EL (cell line): ENCODE measurements at places on chromosomes 5 and 9.

DNA sequence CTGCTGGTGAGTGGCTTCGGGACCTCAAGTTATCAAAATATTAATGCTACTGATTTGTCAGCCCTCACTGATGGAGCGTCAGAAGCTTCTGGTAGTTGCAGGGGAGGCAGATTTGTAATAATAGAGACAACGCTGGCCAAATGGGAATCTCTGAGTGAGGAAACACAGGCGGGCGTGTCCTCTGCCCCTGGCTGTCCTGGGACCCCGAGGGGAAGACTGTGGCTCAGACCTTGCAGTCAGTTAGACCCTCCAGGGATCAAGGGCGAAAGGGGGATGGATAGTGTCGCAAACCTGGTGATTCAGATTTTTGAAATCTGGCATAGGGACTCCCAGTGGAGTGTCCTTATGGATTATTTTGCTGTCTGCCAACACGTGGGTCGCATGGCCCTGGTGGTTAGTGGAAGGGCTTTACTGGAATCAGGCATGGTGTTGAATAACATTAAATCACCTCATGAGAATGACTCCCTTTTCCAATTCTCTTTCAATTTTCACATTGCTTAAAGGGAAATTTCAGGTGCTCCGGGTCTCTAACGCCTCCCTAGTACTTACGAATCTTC, 35.1 kb upstream of the NTNG2 start:
- DNase-seq, result no peak

DNA sequence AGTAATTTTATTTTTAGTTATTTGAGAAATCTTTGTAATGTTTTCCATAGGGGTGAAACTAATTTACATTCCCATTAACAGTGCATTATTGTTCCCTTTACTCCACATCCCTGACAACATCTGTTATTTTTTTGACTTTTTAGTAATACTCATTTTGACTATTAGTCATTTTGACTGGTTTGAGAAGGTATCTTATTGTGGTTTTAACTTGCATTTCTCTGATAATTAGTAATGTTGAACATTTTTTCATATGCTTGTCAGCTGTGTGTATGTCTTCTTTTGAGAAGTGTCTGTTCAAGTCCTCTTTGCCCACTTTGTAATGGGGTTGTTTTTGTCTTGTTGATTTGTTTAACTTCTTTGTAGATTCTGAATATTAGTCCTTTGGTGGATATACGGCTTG, 27.5 kb downstream of the CCDC152 start:
- peak; percentile 6 for DNase-seq

DNA sequence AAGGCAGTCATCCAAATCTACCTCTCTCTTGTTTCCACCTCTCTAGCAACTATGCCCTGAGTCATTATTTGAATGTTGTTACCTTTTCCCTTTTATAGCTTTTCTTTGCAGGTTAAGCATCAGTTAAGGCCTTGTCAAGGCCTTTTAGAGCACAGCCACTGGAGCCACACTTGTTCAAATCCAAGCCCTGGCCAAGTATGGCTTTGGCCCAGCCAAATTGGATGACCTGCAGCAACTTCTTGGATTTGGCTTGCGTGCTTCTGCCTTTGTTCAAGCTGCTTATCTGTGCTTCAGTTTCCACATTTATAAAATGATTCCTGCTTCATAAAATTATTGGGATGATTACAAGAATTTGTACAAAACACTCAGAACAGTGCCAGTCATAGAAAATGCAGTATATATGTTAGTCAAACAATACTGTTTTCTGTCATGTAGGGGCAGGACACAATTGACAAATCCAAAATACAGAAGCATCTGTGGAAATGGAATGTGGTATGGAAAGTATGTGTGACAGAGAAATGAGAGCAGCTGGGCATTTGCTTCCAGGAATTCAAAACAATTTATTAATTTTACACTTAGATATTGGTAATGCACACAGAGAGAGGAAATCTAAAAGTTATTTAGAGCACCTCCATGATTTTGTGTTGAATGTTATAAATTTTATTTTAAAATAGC, 17.9 kb upstream of the RLN1 start:
- DNase-seq, result no peak

DNA sequence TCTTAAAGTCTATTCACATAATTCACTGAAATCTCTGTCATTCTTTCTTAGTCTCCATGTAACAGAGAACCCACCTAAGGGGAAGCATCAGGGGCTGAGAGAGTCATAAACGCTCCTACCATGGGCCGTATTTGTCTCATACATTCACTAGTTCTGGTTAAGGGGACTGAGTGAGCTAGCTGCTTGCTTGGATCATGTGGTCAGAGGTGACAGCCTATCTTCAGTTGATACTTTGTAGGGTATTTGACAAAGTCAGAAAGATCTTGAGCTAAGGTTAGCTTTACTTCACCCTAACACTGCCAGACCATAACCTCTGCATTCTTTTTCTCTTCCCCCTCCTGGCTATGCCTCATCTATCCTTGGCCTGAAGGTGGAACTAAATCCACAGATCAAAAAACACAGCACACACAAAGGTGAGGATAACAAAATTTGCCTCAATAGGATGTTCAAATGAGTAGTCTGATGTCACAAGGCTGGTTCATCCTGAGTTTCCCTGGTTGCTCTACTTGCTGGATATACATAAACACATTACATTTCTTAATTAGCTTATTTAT, 66.5 kb downstream of the MARCHF3 start:
- DNase-seq, result no peak

DNA sequence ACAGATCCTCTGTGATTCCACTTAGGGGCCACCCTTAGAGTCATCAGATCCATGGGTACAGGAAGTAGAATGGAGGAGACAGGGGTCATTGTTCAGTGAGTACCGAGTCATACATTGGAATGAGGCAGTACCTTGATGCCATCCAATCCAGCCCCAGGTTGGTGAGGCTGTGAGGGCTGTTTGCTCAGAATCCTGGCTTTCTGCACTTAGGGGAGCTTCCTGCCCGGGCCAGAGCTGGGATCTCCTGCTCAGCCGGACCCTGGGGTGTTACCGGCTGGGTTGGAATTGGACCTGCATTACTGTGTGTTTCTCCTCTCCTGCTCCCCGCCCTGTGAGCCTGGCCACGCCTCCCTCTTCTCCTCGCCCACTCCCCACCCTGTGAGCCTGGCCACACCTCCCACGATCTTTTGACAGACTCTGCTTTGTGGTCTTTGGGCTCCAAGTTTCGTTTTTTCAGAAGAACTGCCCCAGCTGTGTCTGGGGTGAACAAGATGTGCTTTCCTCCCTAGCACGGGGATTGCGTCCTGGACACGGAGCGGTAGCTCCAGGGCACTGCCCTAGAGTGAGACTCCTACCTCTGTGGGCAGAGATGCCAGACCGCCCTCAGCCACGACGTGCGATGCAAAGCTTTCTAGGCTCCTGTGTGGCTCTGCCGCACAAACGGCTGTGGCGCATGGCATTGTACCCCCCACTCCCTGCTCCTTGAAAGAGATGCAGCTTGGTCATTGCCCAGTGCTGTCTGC, 15.4 kb downstream of the TRAF2 start:
- peak; percentile 63 for DNase-seq
